ENCODE measurements at places on chromosomes 12 and 14. TPM values are rescaled to one million over a fixed set of nuclear protein-coding genes. Genes with fewer than 3 reads are reported as not detected.

Gene CNIH1
- 19.4 TPM for total RNA-seq

Gene ANG
- 45.2 TPM for total RNA-seq

DNA sequence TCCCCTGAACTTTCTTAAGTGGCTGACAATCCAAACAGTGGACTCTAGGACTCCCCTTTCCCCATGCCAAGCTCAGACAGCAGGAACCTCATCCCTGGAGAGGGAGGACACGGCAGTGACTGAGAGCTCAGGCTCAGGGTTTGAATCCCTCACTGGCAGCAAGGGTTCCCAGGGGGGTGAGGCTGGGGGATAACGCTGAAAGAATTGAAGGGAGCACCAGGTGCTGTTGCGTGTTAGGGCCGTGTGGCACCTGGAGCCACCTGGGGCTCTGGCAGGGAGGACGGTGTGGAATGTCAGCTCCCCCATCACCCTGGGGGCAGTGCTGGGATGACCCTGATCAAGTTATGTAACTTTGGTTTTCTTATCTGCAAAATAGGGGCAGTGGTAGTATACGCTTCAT, 40.1 kb downstream of the ANO2 start:
- DNase-seq, result no peak

DNA sequence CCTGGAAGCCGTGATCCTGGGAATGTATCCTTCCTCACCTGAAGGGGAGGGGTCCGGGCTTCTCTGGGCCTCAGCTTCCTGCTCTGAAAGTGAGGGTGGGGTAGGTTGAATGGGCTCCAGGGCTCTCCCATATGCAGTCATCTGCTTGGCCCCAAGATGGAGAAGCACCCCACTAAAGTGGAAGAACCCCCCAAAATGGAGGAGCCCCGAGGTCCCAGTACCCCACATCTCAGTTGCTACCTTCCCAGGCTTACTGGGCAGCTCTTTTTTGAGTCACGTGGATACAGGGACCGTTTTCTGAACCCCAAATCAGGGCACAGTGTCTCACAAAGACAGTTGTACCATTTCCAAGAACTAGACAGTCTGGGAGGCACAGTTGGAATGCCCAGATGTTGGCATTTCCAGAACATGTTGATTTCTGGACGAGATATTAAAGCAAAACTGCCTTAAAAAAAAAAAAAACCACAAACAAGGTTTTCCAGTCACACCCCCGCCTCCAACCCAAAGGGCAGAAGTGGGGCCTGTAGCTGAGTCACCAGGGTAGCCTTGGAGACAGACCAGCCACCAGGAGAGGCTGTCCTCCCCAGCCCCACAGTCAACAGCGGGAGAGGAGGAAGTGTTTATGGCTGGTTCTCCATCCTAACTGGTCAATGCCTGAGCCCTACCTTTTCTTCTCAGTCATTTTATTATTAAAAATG, 12.1 kb downstream of the VASH1 start:
- peak; percentile 81 for DNase-seq

DNA sequence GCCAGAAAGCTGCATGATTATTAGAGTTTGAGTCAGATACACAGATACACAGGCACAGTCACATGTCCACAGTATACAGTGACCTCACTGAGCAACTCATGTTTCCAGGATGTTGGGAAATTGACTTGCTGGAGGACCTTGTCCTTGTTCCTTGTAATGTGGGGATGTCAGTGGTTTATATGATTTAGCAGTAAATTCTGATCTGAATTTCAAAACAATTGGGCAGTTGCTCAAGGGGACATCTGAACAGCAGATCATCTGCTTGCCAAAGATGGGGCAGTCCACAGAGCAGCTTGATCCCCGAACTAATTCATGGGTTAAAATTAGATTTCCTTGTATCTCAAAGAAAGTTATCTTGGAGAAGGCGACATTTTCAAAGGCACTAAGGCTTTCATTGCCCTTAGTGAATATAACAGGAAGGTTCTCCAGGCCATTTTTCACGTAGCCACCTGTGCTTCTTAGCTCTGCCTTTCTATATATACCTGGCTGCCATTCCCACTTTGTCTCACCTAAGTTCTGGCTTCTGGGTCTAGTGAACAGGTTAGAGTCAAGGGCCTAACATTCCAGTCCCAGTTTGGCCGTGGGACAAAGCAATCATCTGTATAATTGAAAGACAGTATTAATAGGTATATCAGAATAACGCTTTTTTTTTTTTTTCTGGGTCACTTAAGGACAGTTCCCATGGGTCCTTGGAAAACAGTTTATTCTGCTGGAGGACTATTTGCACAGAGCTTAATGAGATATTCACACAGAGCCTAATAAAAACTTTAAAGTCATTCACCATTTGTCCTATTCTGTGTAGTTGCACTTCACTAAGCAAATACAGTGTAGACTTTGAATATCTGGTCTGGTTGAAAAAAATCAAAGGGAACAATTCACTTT, 64.9 kb upstream of the STRN3 start:
- DNase-seq, result no peak

GRCh38 chr12:82515652-82516051, 157.3 kb downstream of the METTL25 start:
- no peak for DNase-seq

GRCh38 chr14:23013054-23013748, 3.3 kb upstream of the C14orf93 start:
- no peak for DNase-seq

- DNase-seq, result no peak
Observed at GRCh38 chr14:80393766-80394165, 182.5 kb upstream of the DIO2 start.

Gene HHIPL1
- 1.2 TPM for total RNA-seq

Gene MYO1H
- not detected for total RNA-seq

Data from stomach (tissue), 19 donors.